GM06990 (cell line): ENCODE measurements at places on chromosomes 11 and 22.
A peak's percentile ranks its signal among the peaks of the same experiment; 100 is the strongest.

DNA sequence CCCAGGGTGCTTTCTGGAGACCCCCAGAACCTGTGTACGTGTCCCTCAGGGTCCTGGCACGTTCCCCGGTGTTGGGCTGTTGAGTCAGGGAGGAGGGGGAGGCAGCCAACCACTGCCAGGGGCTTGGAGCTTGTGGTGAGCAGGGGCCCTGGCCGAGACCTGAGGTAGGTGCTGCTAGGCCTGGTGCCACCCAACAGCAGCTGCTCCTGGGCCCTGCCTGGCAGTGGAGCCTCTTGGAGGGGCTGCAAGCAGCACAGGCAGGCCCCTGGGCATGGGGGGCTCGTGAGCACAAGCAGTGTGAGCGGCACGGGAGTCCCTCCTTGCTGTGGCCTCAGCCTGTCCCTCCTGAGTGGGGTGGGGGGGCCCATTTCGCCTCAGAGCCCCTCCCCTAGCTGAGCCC lies 7.2 kb upstream of the SELENOO start:
- DNase-seq: no peak

- DNase-seq: no peak
These were observed 1.1 kb upstream of the MTMR2 start for GRCh38 chr11:95925011-95925410.

GRCh38 chr11:126061707-126062678 lies 673 bp downstream of the CDON start:
- DNase-seq: no peak

- no peak for DNase-seq
These were observed 13.5 kb upstream of the ZNF74 start for GRCh38 chr22:20380486-20380885.

GRCh38 chr11:96155627-96156378 lies 187.2 kb downstream of the MAML2 start:
- DNase-seq: peak; percentile 77

DNA sequence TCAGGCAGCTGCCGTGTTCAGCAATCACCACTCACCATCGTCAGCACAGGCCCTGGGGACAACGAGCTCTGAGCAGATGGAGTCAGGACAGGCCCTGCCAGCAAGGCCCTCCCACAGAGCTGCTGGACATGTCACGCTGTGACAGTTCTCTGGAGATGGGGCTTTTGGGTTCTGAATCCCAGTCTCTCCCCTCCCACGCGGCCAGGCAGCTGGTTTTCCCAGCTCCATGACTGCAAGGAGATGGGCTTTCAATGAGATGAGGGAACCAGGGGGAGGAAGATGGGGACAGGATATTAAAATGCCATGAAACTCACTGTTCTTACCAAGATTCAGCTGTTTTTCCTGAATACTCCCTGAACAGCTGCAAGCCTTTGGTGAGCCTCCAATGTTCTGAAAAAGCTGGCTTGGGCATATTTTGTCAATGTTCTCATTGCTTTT lies 305.9 kb downstream of the BRD1 start:
- no peak for DNase-seq

DNA sequence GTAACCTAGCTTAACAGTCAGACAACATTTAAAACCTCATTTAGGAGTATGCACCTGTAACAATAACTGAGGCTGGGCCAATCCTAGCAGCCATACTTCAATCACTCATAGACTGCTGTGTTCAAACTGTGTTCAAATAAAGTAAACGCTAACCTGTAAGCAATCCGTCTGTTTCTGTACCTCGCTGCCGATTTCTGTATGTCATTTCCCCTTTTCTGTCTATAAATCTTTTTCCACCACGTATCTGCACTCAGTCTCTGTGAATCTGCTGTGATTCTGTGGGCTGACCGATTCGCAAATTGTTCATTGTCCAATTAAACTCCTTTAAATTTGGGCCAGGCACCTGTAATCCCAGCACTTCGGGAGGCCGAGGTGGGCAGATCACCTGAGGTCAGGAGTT lies 12.3 kb downstream of the APOBEC3H start:
- DNase-seq: no peak

DNA sequence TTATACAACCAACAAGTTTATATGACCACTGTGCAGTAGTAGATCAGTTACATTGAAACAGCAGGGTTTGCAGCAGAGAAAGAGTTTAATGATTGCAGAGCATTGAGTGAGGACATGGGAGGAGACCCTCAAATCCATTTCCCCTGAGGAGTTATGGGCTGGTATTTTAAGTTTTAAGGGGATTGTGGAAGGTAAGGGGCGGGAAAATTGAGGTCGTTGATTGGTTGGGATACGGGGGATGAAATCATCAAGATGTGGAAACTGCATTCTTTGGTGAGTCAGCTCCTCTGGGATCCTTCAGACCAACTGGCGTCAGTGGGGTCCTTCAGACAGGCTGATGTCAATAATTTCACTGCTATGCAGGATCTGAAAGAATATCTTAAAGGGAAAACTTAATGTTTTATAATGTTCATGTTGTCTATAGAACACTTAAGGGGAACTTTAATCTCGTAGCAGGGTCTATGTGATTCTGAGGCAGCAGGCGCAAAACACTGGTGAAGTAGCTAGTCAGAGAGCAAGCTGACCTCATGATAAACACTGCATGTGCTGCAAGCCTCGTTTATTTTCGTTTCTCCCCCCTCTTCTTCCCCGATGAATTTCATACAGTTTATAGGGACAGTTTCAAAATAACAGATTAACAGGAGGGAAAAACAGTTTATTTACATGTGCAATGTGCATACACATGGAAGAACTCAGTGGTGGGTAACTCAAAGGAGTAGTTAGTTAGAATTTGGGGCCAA lies 17.4 kb upstream of the BACE1-AS start:
- no peak for DNase-seq

DNA sequence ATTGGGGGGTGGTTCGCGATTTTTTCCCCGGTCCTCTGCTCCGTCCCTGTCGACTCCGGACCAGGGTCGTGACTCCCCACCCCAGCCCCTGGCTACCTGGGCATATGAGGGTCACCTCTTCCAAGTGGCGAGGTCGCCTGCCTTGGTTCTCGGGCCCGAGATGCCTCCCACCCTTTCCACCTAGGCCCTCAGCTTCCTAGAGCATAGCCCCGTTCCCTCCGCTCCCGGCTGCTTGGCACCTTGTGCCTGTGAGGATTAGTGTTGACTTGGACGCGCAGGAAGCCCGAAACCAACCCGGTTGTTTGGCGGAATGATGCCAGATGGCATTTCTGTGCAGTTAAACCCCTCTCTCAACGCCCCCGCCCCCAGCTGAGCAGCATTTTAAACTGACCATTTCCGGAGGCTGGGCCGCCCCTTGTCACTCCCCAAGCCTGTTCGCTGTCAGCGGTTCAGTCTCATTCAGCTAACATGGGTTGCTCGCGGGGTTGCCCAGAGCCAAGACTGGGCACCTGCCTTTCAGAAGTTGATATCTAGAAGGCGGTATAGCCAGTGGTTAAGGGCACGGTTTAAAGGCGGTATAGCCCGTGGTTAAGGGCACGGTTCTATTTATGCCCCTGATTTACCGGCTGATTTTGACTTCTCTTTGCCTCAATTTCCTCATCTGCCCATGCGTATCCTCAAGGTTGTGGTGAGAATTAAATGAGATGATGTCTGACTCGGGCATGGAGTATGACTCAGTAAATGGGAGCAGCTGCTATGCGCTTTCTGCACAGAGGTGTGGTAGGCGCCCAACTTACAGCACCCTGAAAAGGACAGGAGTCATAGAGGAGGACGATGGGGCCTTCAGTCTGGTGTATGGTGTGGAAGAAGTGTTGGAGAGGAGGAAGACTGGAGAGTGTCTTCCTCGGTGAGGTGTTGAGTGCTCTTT lies 639 bp downstream of the INCENP start:
- DNase-seq: peak; percentile 41

DNA sequence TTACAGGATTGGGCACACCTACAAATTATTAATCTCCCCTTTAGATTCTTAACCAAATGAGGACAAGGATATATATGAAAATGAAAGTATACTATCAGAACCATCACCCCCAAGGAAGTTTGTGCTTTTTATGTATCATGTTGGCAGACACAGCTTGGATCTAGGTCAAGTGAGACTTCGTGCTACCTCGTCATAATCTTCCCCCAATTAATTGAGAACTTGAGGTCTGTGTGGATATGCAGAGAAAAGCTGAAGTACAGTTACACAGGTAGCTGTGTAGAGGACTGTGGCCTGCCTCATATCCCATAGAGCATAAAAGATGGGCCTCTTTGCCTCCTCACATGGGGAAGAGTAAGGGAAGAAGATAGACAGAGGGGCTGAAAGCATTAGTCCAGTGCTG lies 45.6 kb downstream of the DNHD1 start:
- DNase-seq: no peak

- no peak for DNase-seq
These were observed 57.2 kb downstream of the SBF2 start for GRCh38 chr11:10236840-10237239.
